Frontal cortex (tissue), 4 donors: ENCODE measurements at places on chromosomes 5 and 9. TPM values are rescaled to one million over a fixed set of nuclear protein-coding genes. Genes with fewer than 3 reads are reported as not detected.

GRCh38 chr9:105900123-105900522 is 205.8 kb downstream of the TMEM38B start:
- no peak for DNase-seq

DNA sequence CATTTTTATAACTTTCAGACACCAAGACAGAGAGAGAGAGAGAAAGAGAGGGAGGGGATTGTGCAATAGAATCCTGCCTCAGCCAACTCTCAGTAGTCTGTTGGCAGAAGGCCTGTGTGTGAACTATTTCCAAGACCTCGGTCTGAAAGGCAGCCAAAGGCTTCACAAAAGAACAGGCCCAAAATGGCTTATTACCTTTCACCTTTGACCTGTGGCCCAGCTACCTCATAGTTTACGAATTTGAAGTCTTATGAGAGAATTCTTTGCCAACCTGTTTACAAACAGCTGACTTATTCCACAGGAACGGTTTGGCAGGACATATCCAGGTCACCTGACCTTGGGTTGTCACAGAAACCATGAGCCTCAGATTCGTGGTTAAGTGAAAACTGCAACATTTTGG is 48.6 kb downstream of the NR2F1-AS1 start:
- DNase-seq: no peak

COL15A1 gene
- 6.9 TPM for total RNA-seq

SLC25A2 gene
- not detected for total RNA-seq

AQP3 gene
- total RNA-seq: not detected

GRCh38 chr5:117801583-117801982 is 1186.8 kb downstream of the DTWD2 start:
- DNase-seq: no peak

DNA sequence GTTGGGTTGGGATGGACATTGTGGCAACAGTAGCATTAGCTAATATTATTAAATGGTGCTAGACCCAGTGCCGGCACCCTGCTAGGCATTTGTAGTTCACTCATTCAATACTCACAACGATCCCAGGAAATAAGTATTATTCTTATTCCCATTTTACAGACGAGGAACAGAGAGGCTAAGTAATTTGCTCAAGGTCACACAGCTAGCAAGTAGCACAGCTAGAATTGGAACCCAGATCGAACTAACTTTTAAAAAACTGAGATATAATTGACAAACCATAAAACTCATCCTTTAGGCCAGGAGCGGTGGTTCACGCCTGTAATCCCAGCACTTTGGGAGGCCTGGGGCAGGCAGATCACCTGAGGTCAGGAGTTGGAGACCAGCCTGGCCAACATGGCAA is 79.5 kb downstream of the SH3PXD2B start:
- DNase-seq: no peak

- no peak for DNase-seq
These were observed 10.0 kb downstream of the HBEGF start for GRCh38 chr5:140336388-140336787.

SPATA9 gene
- 0.82 TPM for total RNA-seq

PRRX2 gene
- total RNA-seq: not detected

SLC6A7 gene
- 2.9 TPM for total RNA-seq

- DNase-seq: no peak
These were observed 47.1 kb upstream of the SIMC1 start for GRCh38 chr5:176190886-176191755.

DNA sequence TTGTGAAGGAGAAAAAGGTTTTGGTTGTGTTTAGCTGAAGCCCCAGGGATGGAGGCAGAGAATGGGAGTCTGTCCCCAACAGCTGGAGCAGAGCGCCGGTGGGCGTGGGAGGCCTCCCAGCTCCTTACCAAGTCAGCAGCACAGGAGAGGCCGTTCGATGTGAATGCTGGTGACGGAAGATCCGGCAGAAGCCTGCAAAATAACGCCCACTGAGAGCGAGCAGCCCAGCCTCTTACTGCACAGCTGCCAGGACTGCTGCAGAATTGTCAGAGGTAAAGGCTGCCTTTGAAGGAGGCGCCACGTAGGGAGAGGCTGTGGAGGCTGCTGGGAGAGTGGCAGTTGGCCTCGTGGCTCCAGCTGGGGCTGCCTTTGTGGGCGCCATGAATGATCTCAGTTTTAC is 26.2 kb downstream of the ANGPTL2 start:
- DNase-seq: no peak

TMEM174 gene
- total RNA-seq: not detected

GRIN3A gene
- 9.4 TPM for total RNA-seq

- no peak for DNase-seq
These were observed 18.1 kb downstream of the KYAT1 start for GRCh38 chr9:128863647-128864046.

PCDHA13 gene
- total RNA-seq: 13.5 TPM

DNA sequence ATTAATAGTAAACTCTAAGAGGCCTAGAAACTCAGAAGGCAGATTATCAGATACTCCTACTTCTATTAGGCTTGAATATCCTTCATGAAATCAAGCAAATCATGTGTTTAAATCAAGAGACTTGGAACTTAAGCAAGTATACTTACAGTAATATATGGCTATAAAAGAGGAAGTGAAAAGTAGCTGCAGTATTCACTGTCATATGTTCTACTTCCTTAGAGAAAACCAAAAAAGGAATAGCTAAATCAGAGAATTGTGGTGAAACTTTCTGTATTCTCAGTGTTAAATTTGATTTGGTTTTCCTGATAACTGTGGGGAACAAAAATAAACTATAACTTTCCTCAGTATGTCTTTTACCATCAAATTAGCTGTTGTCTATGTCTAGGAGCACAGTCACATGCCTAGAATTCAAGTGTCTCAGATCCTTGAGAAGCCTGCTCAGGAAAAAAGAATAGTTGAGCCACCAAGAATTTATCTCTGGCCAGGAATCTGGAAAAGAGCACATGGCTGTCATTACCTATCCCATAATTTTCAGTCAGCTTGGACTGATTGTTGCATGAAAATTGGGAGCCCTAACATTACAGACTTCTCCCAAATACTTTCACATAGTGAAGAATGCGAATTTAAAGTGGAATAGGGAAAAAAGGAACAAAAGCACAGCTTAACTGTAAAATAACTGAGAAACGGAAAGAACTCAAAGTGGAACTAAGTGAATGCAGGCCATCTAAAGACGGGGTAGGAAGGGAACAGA is 1.7 kb downstream of the FKBP15 start:
- DNase-seq: no peak

DNA sequence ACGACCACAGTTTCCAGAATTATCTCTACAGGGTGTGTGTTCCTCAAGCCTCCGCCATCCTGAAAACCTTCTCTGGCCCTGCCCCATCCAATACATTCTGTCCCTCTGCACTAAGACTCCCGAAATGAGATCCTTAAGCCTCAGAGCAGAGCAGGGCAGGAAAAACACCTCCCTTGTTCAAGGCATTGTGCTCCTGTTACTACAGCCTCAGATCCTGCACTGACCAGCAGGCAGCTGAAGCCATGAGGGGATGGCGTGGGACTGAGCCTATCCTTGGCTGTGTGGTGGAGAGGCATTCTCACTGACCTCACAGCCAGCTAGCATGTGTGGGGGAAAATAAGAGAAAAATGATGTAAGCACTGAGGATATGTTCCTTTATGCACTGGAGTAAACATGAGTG is 106.7 kb upstream of the PHYKPL start:
- DNase-seq: no peak

- no peak for DNase-seq
These were observed 8.3 kb downstream of the ENTPD8 start for GRCh38 chr9:137432687-137433348.

GRCh38 chr5:107652839-107653607 is 17.7 kb downstream of the EFNA5 start:
- no peak for DNase-seq

DNA sequence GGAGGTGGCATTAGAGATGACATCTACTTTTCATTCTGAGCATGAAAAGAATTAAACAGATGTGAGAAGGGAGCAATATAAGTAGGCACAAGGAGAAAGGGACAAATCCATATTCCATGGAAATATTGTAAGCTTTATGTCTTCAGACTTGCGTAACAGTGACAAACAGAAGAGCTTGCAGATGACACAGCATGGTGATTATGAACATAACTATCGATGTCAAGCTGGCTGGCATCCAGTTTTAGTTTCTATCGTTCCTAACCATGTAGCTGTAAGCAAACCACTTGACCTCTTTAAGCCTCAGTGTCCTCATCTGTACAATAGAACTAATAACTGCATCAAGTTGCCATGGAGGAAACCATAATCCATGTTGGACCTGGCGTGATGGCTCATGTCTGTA is 246.7 kb upstream of the ADRA1B start:
- no peak for DNase-seq

GRCh38 chr9:100521282-100521681 is 48.3 kb downstream of the TMEFF1 start:
- DNase-seq: no peak
